ENCODE measurements at places on chromosomes 5 and 9.

DNA sequence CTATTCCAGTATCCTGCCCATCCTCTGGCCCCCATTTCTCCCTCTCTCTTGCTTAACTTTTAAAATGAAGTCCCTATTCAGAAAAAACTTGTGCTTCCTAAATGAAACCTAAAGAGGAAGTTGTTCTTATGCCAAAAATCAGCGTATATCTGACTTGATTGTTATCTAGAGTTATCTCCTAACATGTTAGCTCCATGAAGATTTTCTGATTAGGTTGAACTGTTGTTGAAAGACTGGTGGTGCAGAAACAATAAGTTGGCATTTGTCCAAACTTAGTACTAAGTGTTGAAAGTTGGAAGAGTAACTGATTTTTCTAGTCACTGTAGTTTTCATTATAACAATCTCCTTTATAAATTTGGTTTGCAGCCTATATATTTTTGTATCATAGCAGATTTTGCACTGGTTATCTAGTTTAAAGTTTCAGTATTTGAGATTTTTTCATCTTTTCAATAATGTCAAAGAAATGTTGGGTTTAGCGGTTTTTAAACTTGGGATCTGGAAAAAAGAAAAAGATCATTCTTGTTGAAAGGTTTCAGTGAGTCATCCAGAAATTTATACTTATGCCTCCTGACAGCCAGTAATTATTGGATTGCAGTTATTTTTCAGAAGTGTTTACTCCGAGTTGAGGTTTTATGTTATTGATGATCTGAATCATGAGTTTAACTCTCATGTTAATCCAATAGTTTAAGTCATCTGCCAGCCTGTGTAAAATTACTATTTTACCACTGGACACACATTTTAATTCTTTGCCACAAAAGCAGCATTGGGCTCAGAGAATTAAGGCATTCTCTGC, 60.6 kb downstream of the PAM start:
- DNase-seq: no peak

- DNase-seq: no peak
These were observed 33.1 kb downstream of the FANCC start for GRCh38 chr9:95284162-95285080.

DNA sequence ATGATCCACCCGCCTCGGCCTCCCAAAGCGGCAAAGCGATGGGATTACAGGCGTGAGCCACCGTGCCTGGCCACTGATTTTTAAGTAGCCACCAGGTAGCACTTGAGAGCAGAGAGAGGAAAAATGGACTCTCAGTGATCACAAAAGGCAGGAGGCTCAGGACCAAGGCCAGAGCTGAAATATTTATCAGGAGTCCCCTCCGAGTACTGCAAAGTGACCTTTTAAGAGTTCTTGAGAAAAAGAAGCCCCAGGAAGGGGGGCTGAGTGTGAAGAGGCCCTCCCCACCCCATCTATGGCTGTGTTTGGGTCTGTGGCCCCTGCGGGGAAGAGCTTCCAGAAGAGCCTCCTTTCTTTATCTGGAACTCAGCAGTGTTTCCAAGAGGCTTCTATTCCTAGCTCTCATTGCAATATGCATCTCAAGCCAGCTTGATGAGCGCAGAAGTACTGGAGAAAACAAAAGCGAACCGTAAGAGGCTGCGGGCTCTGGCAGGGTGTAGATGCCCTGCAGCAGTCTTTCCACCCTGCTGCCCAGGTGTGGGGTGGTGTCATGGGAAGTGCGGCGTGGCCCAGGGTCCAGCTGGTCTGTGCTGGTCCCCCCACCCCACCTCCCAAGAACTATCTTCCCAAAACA, 75.5 kb upstream of the CDK20 start:
- no peak for DNase-seq

DNA sequence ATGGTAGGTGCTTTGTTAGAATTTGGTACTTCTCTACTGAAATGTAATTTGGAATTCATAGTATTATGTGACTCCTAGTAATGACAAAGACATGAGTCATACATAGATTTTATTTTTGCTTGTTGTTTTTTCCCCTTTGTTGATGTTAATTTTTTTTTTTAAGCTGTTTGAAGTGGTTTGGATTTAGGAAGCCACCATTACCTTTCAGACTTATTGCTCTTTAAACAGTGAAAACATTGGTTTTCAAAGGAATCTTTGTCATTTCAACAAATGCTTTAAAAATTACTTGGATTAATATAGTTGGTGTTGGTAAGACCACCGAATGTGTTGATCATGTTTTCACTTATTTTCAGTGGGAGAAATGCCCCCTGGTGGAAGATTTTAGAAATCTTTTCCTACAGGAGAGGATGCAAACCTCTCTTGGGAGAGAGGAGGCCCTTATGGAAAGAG, 170.1 kb upstream of the PITX1 start:
- DNase-seq: no peak

DNA sequence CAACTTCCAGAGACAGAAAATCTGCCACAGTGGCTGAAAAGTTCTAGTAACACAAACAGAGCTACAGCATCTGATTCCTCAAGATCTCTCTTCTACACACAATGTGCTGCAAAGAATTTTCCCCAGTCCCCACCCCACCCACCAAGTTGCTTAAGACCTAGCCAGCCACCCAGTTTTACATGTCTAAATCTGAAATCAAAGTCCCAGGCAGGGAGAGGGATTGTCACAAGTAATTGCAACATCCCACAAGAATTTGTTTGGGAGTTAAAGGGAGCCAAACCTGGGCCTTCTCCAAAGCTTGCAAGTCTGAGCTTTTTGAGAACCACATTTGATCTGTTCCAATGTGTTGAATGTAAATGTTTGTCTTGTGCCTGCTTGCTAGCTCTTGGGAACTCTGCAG, 15.5 kb downstream of the IGIP start:
- no peak for DNase-seq

DNA sequence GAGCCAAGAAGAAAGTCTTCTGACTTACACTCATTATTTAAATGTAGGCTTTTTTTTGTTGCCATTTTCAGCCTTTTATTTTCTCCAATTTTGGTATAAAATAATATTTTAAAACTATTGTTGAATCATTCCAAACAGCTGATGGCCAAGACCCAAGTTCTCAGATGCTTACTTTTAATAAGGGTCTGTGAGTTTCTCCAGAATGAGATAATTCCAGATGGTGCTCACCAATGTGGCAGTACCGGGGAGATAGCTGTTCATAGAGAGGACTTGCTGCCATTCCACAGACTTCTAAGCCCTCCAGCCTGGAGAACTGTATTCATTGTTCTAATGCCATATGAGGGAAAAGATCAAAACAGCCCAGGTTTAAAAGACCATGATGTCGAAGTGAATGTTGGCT, 5.3 kb upstream of the C1QTNF2 start:
- no peak for DNase-seq

- DNase-seq: no peak
These were observed 51.0 kb upstream of the RNU6ATAC start for GRCh38 chr9:134215420-134215698.

DNA sequence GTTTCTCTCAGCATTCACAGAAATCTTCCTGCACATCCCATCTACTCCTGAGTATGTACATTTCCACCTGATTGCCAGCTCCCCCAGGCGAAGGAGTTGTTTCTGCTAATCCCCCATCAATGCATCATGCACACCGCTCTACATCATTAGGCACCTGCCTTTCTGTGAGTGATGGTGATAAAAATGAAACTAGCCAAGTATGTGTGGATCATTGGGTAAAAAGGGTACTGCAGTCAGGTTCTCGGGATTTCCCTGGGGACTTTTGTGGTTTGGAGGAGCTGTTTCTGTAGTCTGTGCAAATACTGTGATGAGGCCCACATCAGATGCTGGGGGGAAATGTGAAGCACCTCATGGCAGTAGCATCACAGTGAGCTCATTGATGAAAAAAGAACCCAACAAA, 30.4 kb downstream of the CAMK4 start:
- DNase-seq: peak; percentile 81

GRCh38 chr5:113061846-113062780, 85.5 kb downstream of the DCP2 start:
- DNase-seq: no peak

GRCh38 chr5:98791001-98791519, 17.6 kb downstream of the RGMB start:
- DNase-seq: no peak

DNA sequence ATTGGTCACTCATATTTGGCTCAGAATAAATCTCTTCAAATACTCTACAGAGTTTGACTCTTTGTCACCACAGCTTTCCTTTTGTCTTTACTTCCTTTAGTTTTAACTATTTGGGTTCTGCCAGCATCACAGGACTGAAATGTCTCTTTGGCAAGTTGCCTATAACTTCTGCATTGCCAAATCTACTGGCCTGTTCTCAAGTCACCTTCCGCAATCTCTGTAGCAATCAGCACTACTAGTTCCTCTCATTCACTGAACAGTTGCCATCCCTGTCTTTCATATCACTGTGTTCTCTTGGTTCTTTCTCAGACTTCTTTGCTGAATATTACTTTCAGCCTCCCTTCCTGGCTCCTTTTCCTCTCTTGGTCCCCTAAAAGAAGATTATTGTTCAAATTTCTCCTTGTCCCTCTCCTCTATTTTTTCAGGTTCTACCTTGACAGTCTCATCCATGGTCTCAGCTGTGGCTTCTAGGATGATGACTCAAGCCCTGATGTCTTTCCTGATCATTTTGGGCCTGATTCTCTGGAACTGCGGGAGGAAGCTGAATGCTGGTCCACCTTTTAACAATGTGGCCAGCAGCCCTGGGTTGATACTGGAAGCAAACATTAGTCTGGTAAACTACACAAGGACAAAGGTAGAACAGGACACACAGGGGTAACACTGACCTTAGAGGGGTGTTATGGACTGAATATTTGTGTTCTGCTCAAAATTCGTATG, 44.0 kb upstream of the LIFR start:
- no peak for DNase-seq

DNA sequence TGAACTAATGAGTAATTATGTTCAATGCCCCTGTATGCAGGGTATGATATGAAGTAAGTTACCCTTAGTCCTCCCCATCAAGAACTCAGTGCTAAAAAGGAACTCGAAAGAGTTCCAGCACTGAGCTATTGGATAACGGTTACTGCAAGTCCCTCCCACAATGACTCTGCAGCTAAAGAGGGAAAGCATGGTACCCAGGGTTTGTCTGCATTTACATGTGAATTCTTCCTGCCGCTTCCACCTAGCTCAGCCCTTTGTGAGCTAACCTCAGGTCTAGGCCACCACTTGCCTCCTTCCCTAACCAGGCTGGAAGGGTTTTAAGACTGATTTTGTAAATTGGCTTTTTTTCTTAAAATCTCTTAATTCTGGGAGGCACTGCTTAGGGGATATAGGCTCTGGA, 376.8 kb downstream of the EBF1 start:
- no peak for DNase-seq

DNA sequence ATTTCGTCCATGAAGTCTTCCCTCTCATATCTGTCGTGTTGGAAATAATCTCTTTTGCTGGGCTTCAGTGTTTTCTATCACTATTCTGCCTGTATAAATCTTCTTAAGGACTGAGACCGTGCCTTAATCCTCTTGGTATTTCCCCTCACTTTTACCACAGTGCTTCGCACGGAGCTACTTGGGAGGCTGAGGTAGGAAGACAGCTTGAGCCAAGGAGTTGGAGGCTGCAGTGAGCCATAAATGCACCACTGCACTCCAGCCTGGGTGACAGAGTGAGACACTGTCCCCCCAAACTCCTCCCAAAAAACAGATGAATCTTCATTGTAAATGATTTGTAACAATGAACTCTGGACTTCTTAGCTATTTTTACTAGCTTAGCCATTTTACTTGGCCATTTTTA, 57.8 kb downstream of the PHAX start:
- no peak for DNase-seq

GRCh38 chr9:86486891-86487837, 133.0 kb upstream of the TUT7 start:
- no peak for DNase-seq

- DNase-seq: no peak
These were observed 71.1 kb downstream of the LPAR1 start for GRCh38 chr9:110967196-110967595.

DNA sequence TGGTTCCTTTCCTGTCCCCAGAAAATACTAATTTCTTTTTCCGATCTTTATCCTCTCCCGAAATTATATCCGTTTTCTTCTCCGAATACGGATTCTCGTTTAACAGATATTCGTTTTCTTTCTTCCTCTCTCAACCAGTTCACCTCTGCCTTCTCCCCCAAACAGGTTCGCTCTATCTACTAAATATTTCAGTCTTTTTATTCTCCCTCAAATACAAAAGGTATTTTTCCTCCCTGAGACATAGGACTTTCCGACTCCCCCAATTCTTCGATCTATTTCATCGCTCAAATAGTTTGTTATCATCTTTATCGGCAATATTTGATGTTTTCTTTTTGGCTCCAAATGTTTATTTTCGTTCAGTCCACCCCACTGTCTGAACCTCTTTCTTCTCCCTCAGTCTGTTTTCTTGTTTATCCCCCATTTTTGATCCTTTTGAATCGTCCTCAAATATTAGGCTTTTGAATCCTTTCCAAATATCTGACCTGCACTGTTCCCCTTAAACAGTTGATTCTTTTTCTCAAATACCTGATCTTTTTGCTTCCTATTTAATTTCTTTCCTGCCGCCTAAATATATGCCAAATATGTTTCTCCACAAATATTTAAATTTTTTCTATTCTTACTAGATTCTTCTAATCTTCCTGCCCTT, 4.4 kb downstream of the PITX1 start:
- DNase-seq: no peak

GRCh38 chr5:177496070-177496726, 1.2 kb downstream of the PDLIM7 start:
- no peak for DNase-seq

- DNase-seq: no peak
These were observed 16.9 kb upstream of the BOD1 start for GRCh38 chr5:173633304-173633703.

GRCh38 chr9:127178686-127179632, 56.5 kb upstream of the ANGPTL2 start:
- DNase-seq: no peak

Measured in DND-41 (cell line).